ENCODE measurements at places on chromosomes 2 and 18.

- no peak for DNase-seq
Observed at GRCh38 chr2:10322481-10322880, 19.8 kb downstream of the HPCAL1 start.

DNA sequence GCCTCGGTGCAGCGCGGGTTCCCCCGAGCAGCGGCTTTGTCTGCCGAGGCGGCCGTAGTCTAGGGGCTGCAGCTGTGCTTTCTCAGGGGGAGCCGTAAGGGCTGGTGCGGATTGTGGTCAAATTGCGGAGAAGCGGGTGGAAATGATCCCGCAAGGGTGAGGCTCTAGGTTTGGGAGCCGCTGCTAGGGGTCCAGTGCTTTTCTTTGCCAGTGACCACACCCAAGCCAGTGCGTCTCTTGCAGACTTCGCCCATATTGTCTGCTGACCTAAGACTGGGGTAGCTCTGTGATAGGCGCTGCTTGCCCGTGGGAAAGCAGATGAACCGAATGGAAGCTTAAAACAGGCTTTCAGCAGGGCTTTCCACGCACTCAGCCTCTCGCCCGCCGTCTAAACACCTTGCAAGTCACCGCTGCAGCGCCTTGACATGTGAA is 2.1 kb downstream of the DPYSL5 start:
- DNase-seq: peak; percentile 57

DNA sequence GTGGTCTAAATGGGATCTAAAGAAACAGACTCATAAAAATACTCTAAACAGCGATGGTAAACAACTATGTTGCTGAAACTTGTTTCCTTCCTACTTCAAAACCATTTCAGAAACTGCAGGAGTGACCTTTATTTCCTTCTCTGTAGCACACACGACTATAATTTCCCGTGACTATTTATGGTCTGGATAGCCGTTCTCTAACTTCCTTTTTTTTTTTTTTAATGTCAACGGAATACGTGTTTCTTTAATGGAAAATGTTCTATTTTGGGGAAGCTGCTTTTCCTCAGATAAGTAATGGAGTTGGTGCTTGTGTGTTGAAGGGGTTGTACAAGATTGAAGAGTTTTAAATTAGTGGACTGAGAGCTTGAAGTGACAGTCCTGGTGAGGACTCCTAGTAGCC is 224.1 kb downstream of the PHLPP1 start:
- no peak for DNase-seq

DNA sequence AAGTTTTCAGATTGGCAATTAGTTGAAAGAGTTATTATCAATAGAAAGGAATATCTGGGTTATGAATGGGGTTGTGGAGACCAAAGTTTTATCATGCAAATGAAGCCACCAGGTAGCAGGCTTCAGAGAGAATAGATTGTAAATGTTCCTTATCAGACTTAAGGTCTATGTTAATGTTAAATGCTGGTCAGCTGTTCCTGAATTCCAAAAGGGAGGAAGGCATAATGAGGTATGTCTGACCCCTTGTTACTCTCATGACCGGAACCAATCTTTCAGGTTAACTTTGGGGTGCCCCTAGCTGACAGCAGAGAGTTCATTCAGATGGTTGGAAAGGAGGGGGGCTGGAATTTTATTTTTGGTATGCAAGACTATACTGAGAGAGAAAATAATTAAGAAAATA is 47.9 kb downstream of the RIT2 start:
- no peak for DNase-seq

DNA sequence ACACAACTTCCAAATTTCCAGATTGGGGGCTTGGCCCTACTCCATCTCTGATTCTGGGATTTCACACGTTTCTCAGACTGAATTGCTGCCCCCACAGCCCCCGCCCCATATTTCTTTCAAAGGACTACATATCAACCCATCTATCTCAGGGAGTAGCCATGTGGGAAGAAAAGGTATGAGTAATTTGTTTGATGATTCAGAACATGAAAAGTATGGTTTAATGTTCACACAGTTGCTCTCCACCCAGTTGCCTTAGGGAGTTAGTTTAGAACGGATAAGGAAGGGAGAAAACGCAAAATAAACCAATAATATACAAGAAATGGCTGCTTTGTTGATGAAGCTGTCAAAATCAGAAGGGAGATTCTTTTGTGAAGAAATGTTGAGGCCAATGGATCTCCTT is 145.1 kb downstream of the PIEZO2 start:
- DNase-seq: no peak

DNA sequence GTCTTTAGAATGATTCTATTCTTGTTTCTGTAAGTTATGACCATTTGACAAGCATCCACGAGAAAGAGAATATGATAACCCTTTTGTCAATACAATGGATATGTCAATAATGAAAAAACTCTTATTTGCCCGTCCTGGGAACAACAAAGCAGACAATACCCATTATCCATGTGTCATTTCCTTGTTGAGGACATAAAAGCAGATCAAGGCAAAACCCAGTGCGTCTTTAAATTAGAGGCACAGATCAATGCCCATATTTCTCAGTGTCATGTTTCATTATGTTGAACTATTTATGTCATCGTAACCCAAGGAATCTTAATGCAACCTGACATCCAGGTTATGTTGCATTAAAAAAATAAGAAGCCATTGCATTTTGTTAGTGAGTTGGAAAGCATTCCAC is 365.0 kb upstream of the CELF4 start:
- no peak for DNase-seq
